ENCODE measurements at places on chromosomes 16 and 17. TPM values are rescaled to one million over a fixed set of nuclear protein-coding genes. Genes with fewer than 3 reads are reported as not detected.

FBXO39 gene
- not detected for total RNA-seq

- H3K4me1 ChIP-seq = no peaks in the 10 kb centered on the region
- H3K27ac ChIP-seq = no peak overlapping the region
- peaks cover 5% of the 10 kb centered on the region for H3K27me3 ChIP-seq
- no peaks in the 10 kb centered on the region for H3K36me3 ChIP-seq
Observed at GRCh38 chr16:58853854-58854791, 120.0 kb upstream of the GOT2 start.

KRTAP9-4 gene
- not detected for total RNA-seq

RAC3 gene
- total RNA-seq = 5.5 TPM

- H3K27me3 ChIP-seq = no peaks in the 10 kb centered on the region
- H3K36me3 ChIP-seq = peaks cover 22% of the 10 kb centered on the region
- H3K4me1 ChIP-seq = peaks cover 21% of the 10 kb centered on the region
- no peak overlapping the region for H3K4me3 ChIP-seq
- DNase-seq = no peak
Observed at GRCh38 chr16:24195221-24195620, 60.9 kb upstream of the CACNG3 start.

SEC14L5 gene
- total RNA-seq = 0.07 TPM

P3H4 gene
- total RNA-seq = 2.6 TPM

DNA sequence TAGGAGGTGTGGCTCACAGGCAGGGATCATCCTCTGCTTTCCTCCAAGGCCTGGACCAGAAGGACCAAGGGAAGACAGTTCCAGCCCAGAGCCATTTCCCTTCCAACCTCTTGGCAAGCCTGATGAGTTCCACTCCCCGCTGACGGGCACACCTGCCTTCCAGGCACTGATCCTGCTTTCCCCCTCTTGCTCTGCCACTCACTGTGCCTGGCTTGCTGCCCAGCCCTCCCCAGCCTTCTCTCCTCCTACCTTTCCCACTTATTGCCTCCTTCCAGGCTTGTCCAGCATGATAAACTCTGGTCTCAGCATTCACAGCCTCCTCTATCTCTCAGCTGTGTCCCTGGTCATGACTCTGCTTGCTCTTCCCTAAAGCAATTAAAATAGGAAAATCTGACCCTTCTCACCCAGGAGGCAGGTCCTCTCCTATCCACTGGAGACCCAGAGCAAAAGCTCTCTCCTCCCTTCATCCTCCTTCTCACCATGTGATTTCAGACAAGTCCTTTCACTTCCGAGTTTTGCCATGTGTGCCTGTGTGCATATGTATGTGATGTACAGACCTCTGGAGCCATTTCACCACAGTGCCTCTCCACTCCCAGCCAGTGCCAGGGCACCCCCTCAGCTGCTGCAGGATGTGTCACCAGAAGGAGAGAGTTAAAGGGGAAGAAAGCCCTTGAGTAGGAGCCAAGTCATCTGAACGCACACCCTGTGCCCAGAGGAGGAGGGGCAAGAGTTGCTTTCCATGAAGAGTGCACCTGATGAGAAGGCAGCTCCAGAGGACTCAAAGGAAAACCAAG lies 13.4 kb upstream of the TMEM170A start:
- H3K4me3 ChIP-seq = no peak overlapping the region
- no peaks in the 10 kb centered on the region for H3K36me3 ChIP-seq
- DNase-seq = no peak
- no peaks in the 10 kb centered on the region for H3K4me1 ChIP-seq
- H3K27ac ChIP-seq = no peak overlapping the region
- peaks cover 2% of the 10 kb centered on the region for H3K27me3 ChIP-seq

DNA sequence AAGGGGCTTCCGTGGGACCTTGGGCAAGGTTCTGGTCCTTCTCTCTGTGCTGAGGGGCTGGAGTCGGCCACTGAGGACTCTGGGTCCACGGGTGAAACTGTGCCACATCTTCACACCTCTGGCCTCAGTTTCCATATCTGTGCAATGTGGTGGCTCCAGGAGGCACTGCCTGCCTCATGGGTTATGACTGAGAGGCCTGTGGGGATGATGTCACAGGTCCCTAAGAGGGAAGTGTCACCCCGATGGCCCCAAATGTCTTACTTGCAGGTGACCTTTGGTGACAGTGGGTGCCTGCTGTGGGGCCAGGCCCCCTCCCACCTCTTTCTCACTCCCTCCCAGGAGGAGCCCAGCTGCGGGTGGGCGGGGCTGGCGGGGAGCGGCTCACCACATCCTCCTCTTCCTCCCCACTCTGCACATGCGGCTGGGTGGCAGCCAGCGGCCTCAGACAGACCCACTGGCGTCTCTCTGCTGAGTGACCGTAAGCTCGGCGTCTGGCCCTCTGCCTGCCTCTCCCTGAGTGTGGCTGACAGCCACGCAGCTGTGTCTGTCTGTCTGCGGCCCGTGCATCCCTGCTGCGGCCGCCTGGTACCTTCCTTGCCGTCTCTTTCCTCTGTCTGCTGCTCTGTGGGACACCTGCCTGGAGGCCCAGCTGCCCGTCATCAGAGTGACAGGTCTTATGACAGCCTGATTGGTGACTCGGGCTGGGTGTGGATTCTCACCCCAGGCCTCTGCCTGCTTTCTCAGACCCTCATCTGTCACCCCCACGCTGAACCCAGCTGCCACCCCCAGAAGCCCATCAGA lies at the start of gene IL21R:
Gene IL21R (plus strand): TSS at position 407 of the 801 bp plus-strand sequence. CDS start 27,898 bp downstream, outside the sequence.
- H3K4me3 ChIP-seq = peak within 1 kb of the TSS; percentile 99
- peak within 1 kb of the TSS; percentile 96 for H3K27ac ChIP-seq
- peak; percentile 95 for DNase-seq
- H3K36me3 ChIP-seq = peaks cover 48% of the 10 kb centered on the region
- no peaks in the 10 kb centered on the region for H3K27me3 ChIP-seq

ABCA3 gene
- 2.9 TPM for total RNA-seq

OTOA gene
- total RNA-seq = not detected

- no peak overlapping the region for H3K4me3 ChIP-seq
- no peaks in the 10 kb centered on the region for H3K4me1 ChIP-seq
- H3K36me3 ChIP-seq = no peaks in the 10 kb centered on the region
- no peak for DNase-seq
- H3K27me3 ChIP-seq = peaks cover 11% of the 10 kb centered on the region
Observed at GRCh38 chr16:50831751-50832150, 89.9 kb downstream of the CYLD start.

DNA sequence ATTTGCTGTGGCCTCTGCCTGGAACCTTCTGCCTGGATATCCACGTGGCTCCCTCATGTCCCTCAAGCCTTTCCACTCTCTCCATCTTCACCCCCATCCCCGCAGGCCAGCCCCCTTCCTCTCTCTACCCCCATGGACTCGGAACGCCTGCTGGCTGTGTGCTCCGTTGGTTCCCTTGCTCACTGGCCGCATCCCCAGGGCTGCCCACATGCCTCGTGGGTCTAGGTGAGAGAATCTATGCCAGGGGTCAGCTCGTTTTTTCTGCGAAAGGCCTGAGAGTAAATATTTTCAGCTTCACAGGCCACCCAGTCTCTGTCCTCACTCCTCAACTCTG lies 12.0 kb downstream of the SLC5A10 start:
- no peaks in the 10 kb centered on the region for H3K27me3 ChIP-seq
- H3K4me1 ChIP-seq = peaks cover 26% of the 10 kb centered on the region
- no peak overlapping the region for H3K27ac ChIP-seq

PDILT gene
- not detected for total RNA-seq

- peaks cover 22% of the 10 kb centered on the region for H3K27me3 ChIP-seq
- DNase-seq = no peak
- H3K4me3 ChIP-seq = no peak overlapping the region
- H3K27ac ChIP-seq = no peak overlapping the region
- H3K36me3 ChIP-seq = no peaks in the 10 kb centered on the region
Observed at GRCh38 chr17:12977008-12977751, 40.6 kb downstream of the ELAC2 start.

DNA sequence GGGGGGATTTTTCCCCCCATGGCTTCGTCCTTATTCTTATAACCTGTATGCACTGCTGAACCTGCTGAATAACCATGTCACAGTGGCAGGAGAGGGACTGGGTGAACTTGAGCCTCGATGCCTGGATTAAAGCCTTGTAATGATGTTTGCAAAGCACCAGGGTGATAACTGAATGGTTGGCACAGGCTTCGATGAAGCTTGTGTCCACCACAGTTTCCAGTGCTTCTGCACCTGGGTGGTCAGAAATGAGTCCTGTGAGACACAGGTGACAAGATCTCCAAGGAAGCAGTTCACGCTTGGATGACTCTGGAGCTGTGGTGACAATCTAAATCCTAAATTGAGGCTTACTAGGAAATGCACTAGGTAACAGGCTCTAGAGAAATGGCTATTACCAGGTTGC lies 729.3 kb downstream of the MAF start:
- H3K4me3 ChIP-seq = no peak overlapping the region
- DNase-seq = no peak
- no peak overlapping the region for H3K27ac ChIP-seq
- H3K4me1 ChIP-seq = no peaks in the 10 kb centered on the region
- no peaks in the 10 kb centered on the region for H3K36me3 ChIP-seq

FAM222B gene
- total RNA-seq = 15.2 TPM

DNA sequence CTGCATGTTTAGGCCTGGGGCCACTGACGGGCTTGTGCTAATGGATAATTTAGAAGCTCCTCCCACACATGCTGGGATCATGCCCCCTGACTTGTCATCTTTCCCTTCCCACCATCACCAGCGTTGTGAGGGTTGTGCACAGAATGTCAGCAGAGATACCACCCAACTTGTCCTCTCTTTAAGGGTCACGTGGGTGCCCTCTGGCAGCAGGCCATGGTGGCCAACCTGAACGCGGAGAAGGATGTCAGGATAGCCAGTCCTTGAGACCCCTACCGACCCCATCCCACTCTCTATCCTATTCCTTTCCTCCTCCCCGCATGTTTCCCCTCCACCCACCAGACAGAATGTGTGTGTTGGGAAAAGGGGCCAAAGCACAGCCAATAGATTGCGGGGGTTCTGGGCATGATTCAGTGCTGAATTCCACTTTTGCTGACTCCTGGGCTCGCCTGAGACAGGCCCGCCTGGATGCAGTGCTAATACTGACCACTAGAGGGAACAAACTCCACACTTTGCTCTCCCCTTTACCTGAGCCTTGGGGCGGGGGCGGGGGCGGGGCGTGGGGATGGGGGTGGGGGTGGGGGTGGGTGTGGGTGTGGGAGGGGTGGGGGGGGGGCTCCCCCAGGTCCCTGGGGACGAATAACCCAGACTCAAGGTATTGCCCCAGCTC lies at the start of gene GH2:
Gene GH2 (minus strand): TSS at position 10 of the 667 bp plus-strand sequence. CDS start 143 bp downstream, outside the sequence.
- H3K27ac ChIP-seq = no peak within 1 kb of the TSS
- no peaks in the 10 kb centered on the region for H3K36me3 ChIP-seq
- no peak within 1 kb of the TSS for H3K4me3 ChIP-seq
- peak; percentile 77 for DNase-seq
- H3K27me3 ChIP-seq = no peaks in the 10 kb centered on the region
- H3K4me1 ChIP-seq = no peaks in the 10 kb centered on the region
